Neuronal stem cell (in vitro differentiated cells): ENCODE measurements at places on chromosomes 5 and 9.

DNA sequence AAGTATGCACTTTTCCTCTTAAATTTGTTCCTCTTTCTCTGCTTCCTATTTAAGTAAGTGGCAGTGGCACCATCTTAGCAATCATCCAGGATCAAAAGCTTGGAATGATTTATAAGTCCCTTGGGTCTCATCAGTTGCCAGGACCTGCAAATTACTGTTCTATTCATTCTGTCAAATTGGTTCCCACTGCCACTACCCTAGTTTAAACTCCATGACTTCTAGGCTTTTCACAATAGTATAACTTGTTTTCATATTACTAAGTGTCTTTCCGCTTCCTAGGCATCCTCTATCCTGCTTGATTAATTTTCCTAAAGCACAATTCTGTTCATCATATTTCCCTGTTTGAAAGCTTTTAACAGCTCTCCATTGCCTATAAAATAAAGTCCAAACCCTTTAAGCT lies 363.9 kb upstream of the MEF2C start:
- no peak for DNase-seq
- no peaks in the 10 kb centered on the region for H3K27me3 ChIP-seq
- H3K27ac ChIP-seq, result no peak overlapping the region
- no peaks in the 10 kb centered on the region for H3K4me1 ChIP-seq
- H3K4me3 ChIP-seq, result no peak overlapping the region

DNA sequence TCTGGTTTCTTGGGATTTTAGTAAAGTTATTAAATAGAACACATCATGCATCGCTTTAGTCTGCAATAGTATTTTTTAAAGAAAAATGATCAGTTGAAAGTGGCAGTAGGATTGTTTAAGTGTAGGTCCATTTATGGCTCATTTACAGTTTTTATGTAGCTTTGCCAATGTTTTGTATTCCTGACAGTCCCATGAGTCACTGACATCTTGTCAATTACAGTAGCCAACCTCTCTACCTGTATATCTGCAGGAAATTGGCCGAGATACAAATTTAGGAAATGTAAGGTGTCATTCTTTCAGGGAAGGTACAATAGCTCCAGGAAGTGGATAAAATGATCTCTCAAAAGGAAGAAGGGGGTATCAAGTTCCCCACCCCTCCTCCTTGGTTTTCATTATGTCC lies 47.7 kb upstream of the MTAP start:
- H3K4me1 ChIP-seq, result peaks cover 16% of the 10 kb centered on the region
- no peaks in the 10 kb centered on the region for H3K36me3 ChIP-seq
- DNase-seq, result no peak
- no peak overlapping the region for H3K4me3 ChIP-seq

GRCh38 chr5:111498346-111498745 lies 14.0 kb downstream of the STARD4 start:
- peaks cover 100% of the 10 kb centered on the region for H3K36me3 ChIP-seq
- H3K27me3 ChIP-seq, result no peaks in the 10 kb centered on the region

- DNase-seq, result no peak
- H3K27me3 ChIP-seq, result no peaks in the 10 kb centered on the region
- H3K36me3 ChIP-seq, result peaks cover 4% of the 10 kb centered on the region
- no peak overlapping the region for H3K4me3 ChIP-seq
These were observed 62.8 kb downstream of the IPPK start for GRCh38 chr9:92607088-92607487.

DNA sequence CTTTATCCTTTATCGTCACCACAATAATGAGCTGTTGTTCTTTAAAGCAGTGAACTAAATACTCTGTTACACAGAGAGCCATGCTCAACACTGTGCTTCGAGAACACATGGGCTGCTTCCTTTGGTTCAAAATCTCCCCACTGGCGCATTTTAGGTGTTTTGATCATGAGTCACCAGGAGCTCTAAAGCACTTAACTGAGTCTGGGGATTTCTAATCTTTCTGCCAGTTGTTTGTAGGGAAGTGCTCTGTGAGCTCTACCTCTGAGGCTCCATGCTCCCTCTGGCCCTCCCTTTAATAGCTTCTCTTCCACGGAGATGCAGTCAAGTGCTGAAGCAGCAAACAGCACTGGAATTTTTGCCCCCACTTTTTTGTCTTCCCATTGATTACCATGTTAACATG lies 17.0 kb downstream of the ERAP2 start:
- H3K27ac ChIP-seq, result no peak overlapping the region
- no peaks in the 10 kb centered on the region for H3K4me1 ChIP-seq
- no peak overlapping the region for H3K4me3 ChIP-seq
- no peaks in the 10 kb centered on the region for H3K36me3 ChIP-seq

GRCh38 chr9:98401140-98402018 lies 145.9 kb upstream of the TBC1D2 start:
- no peaks in the 10 kb centered on the region for H3K4me1 ChIP-seq
- no peak overlapping the region for H3K4me3 ChIP-seq
- no peak overlapping the region for H3K27ac ChIP-seq
- no peak for DNase-seq
- no peaks in the 10 kb centered on the region for H3K27me3 ChIP-seq

GRCh38 chr5:66861402-66861801 lies 265.2 kb downstream of the MAST4 start:
- no peak for DNase-seq
- peaks cover 9% of the 10 kb centered on the region for H3K4me1 ChIP-seq
- H3K4me3 ChIP-seq, result no peak overlapping the region

DNA sequence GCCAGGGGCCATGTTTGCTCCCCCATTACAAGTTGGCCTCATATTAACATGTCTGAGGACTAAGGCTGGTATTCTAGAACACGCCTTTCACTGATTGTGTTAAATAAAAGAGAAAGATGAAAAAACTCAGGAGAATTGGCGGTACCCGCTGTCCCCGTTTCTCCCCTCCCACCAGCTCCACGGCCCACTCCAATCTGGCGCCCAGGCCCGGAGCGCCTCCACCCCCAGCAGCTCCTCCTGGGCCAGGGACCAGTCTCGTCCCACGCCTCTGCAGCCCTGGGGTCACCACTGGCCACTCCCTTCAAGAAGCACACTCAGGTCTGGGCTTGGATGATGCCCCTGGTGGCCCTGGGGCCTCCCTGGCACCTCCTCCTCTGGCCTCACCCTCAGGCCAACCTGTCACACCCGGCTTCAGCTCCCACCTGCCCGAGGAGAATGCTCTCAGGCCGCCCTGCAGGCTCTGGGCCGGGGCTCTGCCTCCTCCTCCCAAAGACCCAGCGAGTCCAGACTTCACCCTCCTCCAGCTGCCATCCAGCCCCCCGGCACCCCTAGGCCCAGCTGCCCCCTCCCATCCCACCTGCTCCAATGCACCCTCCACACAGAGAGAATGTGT lies 133.0 kb upstream of the PPP1R26 start:
- no peak for DNase-seq
- no peak overlapping the region for H3K4me3 ChIP-seq
- H3K27ac ChIP-seq, result no peak overlapping the region
- no peaks in the 10 kb centered on the region for H3K36me3 ChIP-seq
- H3K27me3 ChIP-seq, result no peaks in the 10 kb centered on the region

- peaks cover 9% of the 10 kb centered on the region for H3K4me1 ChIP-seq
- no peaks in the 10 kb centered on the region for H3K36me3 ChIP-seq
- H3K27me3 ChIP-seq, result peaks cover 5% of the 10 kb centered on the region
- H3K27ac ChIP-seq, result no peak overlapping the region
These were observed 6.9 kb downstream of the UGT3A2 start for GRCh38 chr5:36059571-36060419.

- no peaks in the 10 kb centered on the region for H3K4me1 ChIP-seq
- no peak overlapping the region for H3K4me3 ChIP-seq
- H3K27me3 ChIP-seq, result no peaks in the 10 kb centered on the region
These were observed 53.6 kb downstream of the CWC27 start for GRCh38 chr5:64822320-64822719.

GRCh38 chr9:469672-470551 lies 255.2 kb downstream of the DOCK8 start:
- H3K27me3 ChIP-seq, result no peaks in the 10 kb centered on the region
- peak; percentile 83 for DNase-seq
- H3K36me3 ChIP-seq, result peaks cover 2% of the 10 kb centered on the region
- H3K27ac ChIP-seq, result no peak overlapping the region
- peak overlapping the region; percentile 61 for H3K4me3 ChIP-seq

- no peaks in the 10 kb centered on the region for H3K36me3 ChIP-seq
- H3K4me3 ChIP-seq, result no peak overlapping the region
- DNase-seq, result no peak
- no peak overlapping the region for H3K27ac ChIP-seq
These were observed 406.6 kb downstream of the FAM170A start for GRCh38 chr5:120035815-120036577.

- H3K36me3 ChIP-seq, result no peaks in the 10 kb centered on the region
- DNase-seq, result no peak
- no peaks in the 10 kb centered on the region for H3K27me3 ChIP-seq
These were observed 214.4 kb downstream of the SEMA6A start for GRCh38 chr5:116360008-116360853.

DNA sequence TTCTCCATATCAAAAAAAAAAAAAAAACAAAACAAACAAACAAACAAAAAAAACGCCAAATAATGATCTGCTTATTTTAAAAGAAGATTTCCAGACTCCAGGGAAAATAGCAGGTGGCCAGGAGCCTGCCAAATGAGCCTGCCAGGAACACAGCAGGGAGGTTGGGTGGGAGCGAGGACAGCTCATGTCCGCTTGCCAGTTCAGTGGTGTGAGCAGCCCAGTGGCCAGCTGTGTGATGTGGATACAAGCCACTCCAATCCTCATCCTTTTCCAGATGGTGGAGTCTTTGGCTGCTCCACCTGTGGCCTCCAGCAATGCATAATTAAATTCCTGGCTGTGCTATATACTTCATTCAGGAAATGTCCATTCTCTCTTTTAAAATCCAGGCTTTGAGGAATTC lies 1025.1 kb upstream of the C9orf72 start:
- H3K4me1 ChIP-seq, result peaks cover 2% of the 10 kb centered on the region
- H3K27me3 ChIP-seq, result no peaks in the 10 kb centered on the region
- H3K36me3 ChIP-seq, result no peaks in the 10 kb centered on the region
- no peak overlapping the region for H3K27ac ChIP-seq
- no peak overlapping the region for H3K4me3 ChIP-seq

DNA sequence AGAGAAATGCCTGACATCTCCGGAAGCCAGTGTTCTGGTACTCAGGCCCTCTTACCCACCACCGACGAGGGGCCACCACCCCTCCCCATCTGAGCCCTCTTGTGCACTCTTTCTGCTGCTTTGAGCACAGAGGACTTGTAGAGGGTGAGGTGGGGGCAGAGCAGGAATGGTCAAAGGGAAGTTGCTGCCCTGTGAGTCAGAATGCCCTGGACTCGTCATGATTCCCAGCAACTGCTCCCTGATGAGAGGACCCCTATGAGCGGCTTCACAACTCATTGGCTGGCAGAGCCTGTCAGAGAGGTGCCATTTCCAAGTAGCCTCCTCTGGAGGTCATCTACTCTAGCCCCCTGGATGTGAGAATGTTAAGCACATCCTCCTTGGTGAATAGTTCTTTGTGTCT lies 845 bp downstream of the ECSCR start:
- peaks cover 4% of the 10 kb centered on the region for H3K4me1 ChIP-seq
- H3K27me3 ChIP-seq, result no peaks in the 10 kb centered on the region
- no peak overlapping the region for H3K4me3 ChIP-seq
- H3K27ac ChIP-seq, result no peak overlapping the region
- no peaks in the 10 kb centered on the region for H3K36me3 ChIP-seq

GRCh38 chr5:33964132-33964700 lies 20.3 kb downstream of the SLC45A2 start:
- no peaks in the 10 kb centered on the region for H3K27me3 ChIP-seq
- DNase-seq, result no peak
- no peaks in the 10 kb centered on the region for H3K36me3 ChIP-seq
- no peak overlapping the region for H3K4me3 ChIP-seq
- no peaks in the 10 kb centered on the region for H3K4me1 ChIP-seq

DNA sequence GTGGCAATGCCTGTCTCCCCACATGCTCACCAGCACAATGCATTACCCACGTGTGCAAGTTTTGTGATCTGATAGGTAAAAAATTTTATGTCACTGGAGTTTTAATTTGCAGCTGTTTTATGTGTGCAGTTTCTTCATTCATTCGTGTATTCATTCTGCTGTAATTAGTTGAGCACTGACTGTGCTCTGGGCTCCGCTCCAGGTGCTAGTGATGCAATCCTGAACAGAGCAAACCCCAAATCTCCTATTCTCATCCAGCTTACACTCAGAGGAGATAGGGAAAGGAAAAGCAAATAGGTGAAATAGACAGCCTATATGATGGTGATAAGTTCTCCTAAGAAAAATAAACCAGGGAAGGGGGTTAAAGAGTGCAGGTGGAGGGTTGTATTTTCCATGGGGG lies 148.4 kb downstream of the TENT4A start:
- H3K27me3 ChIP-seq, result no peaks in the 10 kb centered on the region
- no peaks in the 10 kb centered on the region for H3K4me1 ChIP-seq
- no peak overlapping the region for H3K4me3 ChIP-seq
- no peak overlapping the region for H3K27ac ChIP-seq

DNA sequence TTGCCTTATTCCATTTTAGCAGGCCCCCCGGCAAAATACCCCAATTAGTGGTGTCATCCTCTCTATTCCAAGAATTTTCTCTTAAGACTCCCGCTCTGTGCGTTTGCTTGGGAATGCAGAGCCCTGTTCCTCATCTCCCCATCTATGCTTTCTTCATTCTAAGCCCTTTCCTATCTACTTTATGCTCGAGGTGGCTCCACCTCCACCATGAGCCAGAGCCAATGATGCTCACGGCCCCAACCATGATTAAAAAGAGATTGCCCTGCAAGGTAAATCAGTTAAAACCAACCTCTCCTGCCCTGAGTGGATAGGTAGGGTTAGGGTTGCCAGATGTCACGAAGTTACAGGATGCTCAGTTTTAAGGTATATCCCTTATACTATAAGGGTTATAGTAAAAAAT lies 677 bp upstream of the TXNDC15 start:
- H3K36me3 ChIP-seq, result peaks cover 4% of the 10 kb centered on the region
- no peak overlapping the region for H3K4me3 ChIP-seq
- H3K27me3 ChIP-seq, result no peaks in the 10 kb centered on the region
- no peak for DNase-seq
- no peak overlapping the region for H3K27ac ChIP-seq
- H3K4me1 ChIP-seq, result no peaks in the 10 kb centered on the region

- H3K36me3 ChIP-seq, result peaks cover 65% of the 10 kb centered on the region
- no peak overlapping the region for H3K4me3 ChIP-seq
- H3K27me3 ChIP-seq, result no peaks in the 10 kb centered on the region
These were observed 11.6 kb upstream of the CEL start for GRCh38 chr9:133050142-133050541.

DNA sequence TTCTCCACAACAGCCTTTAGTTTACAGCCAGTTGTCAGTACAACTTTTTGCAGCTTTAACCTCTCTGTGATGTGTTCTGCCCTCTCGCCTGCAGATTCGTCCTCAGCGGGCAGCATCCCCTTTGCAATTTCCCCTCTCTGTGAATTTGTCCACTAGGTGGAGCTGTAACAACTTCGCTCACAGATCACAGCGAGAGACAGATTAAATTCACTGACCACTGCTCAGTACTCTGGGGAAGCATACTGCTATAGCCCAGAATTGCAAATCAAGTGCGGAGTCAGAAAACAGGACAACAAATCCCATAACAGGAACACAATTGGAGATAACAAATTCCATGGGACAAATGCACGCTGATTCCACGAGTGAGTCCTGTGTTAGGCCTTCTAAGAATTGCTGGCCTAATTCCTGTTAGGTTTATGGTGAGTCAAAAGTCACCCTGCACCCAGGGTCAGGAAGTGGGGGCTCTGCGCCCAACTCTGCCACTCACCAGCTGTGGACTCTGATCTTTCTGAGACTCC lies 2124.9 kb downstream of the MAT2B start:
- no peak overlapping the region for H3K4me3 ChIP-seq
- H3K36me3 ChIP-seq, result no peaks in the 10 kb centered on the region
- H3K27me3 ChIP-seq, result no peaks in the 10 kb centered on the region
- H3K4me1 ChIP-seq, result peaks cover 5% of the 10 kb centered on the region

GRCh38 chr5:135657536-135658305 lies 78.9 kb upstream of the CXCL14 start:
- no peak overlapping the region for H3K4me3 ChIP-seq
- no peaks in the 10 kb centered on the region for H3K4me1 ChIP-seq
- H3K27me3 ChIP-seq, result no peaks in the 10 kb centered on the region
- H3K27ac ChIP-seq, result no peak overlapping the region
- no peaks in the 10 kb centered on the region for H3K36me3 ChIP-seq
- no peak for DNase-seq
